ENCODE measurements at places on chromosomes 1 and 21. TPM values are rescaled to one million over a fixed set of nuclear protein-coding genes. Genes with fewer than 3 reads are reported as not detected.

DNA sequence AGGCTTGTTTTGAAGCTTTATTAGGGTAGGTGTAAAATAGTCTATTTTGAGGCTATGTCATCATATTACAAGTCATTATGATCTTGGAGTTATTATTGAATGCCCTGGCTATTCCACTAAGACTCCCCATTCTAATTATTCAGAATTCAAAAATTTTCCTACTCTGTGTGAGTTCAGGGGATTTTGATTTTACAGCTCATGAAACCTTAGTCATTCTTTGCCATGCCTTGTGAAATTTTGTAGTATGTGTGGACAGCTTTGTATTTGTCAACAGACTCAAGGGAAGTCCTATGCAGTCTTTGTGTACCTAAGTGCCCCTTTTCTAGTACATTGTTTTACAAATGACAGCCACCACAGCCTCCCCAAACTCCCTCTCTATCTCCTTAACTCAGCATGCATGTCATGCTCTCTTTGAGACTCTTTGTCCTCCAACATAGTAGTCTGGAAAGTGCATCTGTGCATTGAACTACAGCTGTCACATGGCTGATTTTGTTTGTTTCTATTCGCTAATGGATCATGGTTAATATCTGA, 28.0 kb downstream of the CD1D start:
- DNase-seq, result no peak
- no peaks in the 10 kb centered on the region for H3K27me3 ChIP-seq
- H3K4me3 ChIP-seq, result no peak overlapping the region
- H3K4me1 ChIP-seq, result peaks cover 6% of the 10 kb centered on the region

TRMT13 gene
- 27.2 TPM for total RNA-seq

GRCh38 chr21:42841156-42841915, 38.0 kb downstream of the WDR4 start:
- H3K4me3 ChIP-seq, result no peak overlapping the region
- H3K4me1 ChIP-seq, result no peaks in the 10 kb centered on the region
- H3K27ac ChIP-seq, result no peak overlapping the region
- H3K27me3 ChIP-seq, result no peaks in the 10 kb centered on the region

- no peaks in the 10 kb centered on the region for H3K36me3 ChIP-seq
- no peak overlapping the region for H3K4me3 ChIP-seq
- no peak for DNase-seq
Observed at GRCh38 chr1:26956321-26956720, 3.9 kb downstream of the KDF1 start.

- H3K36me3 ChIP-seq, result no peaks in the 10 kb centered on the region
- no peaks in the 10 kb centered on the region for H3K4me1 ChIP-seq
- no peaks in the 10 kb centered on the region for H3K27me3 ChIP-seq
- no peak for DNase-seq
Observed at GRCh38 chr1:26583646-26584485, 54.3 kb downstream of the RPS6KA1 start.

SZRD1 gene
- 216 TPM for total RNA-seq

DNA sequence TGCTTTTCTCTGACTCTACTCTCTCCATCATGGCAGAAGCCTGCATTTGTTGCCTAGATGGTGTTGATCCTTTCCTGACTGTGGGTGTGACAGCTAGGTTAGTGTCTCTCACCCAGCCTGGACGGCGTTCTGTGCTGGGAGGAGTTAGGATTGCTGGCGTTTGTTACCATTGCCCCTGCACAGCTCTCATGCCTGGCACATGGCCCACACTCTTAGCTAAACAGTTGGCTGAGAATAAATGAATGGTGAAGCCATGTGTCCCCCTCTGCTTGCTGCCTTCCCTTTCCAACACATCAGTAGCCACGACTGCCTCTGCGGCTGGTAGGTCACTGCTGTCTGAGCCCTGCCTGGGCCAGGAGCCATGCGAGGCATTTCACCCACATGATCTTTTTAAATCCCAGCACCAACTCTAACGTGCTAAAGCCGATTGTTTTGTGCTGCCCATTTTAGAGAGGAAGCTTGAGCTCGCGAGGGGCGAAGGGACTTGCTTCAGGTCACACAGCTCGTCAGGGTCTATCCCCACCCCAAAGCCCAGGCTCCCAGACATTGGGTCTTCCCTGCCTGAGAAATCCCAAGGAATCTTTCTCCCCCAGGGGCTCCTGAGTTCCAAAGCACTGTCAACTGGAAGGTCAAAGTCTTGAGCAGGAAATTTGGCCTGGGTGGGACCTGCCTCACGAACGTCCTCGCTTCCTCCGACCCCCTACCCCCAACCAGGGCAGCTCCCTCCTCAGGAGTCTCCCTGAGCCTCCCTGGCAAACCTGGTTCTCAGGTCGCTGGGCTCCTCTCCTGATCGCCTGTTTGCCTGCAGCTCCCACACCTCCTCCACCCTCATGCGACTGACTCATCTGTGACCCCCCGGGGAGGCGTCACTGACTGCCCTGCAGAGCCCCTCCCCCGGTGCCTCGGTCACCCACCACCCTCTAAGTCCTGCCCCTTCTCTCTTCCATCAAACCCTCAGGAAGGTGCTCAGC, 271.7 kb upstream of the C1orf174 start:
- H3K4me1 ChIP-seq, result no peaks in the 10 kb centered on the region
- DNase-seq, result no peak

GRCh38 chr21:33189824-33190223, 39.9 kb upstream of the IFNAR2 start:
- peaks cover 26% of the 10 kb centered on the region for H3K4me1 ChIP-seq
- H3K36me3 ChIP-seq, result no peaks in the 10 kb centered on the region
- DNase-seq, result no peak
- H3K27ac ChIP-seq, result no peak overlapping the region
- H3K27me3 ChIP-seq, result no peaks in the 10 kb centered on the region

TIE1 gene
- total RNA-seq, result 0.31 TPM

GRCh38 chr1:221440658-221441057, 301.2 kb downstream of the DUSP10 start:
- no peak overlapping the region for H3K4me3 ChIP-seq
- DNase-seq, result no peak
- no peak overlapping the region for H3K27ac ChIP-seq
- H3K36me3 ChIP-seq, result no peaks in the 10 kb centered on the region
- no peaks in the 10 kb centered on the region for H3K27me3 ChIP-seq
- peaks cover 10% of the 10 kb centered on the region for H3K4me1 ChIP-seq

GRCh38 chr1:81920245-81920740, 119.6 kb downstream of the ADGRL2 start:
- H3K27ac ChIP-seq, result no peak overlapping the region
- no peak overlapping the region for H3K4me3 ChIP-seq
- no peaks in the 10 kb centered on the region for H3K36me3 ChIP-seq
- DNase-seq, result no peak
- no peaks in the 10 kb centered on the region for H3K4me1 ChIP-seq

HENMT1 gene
- 31.3 TPM for total RNA-seq

GRCh38 chr1:187313115-187313514, 484.4 kb downstream of the PLA2G4A start:
- H3K27me3 ChIP-seq, result no peaks in the 10 kb centered on the region
- H3K27ac ChIP-seq, result no peak overlapping the region
- H3K4me1 ChIP-seq, result no peaks in the 10 kb centered on the region
- no peak overlapping the region for H3K4me3 ChIP-seq
- no peak for DNase-seq

IGSF3 gene
- total RNA-seq, result 2.0 TPM

- H3K27ac ChIP-seq, result peak overlapping the region; percentile 78
- H3K36me3 ChIP-seq, result no peaks in the 10 kb centered on the region
- no peak for DNase-seq
- H3K4me3 ChIP-seq, result peak overlapping the region; percentile 46
- H3K27me3 ChIP-seq, result no peaks in the 10 kb centered on the region
- H3K4me1 ChIP-seq, result peaks cover 46% of the 10 kb centered on the region
Observed at GRCh38 chr21:46459024-46459355, 299 bp downstream of the DIP2A start.

- no peaks in the 10 kb centered on the region for H3K4me1 ChIP-seq
- DNase-seq, result no peak
- H3K36me3 ChIP-seq, result no peaks in the 10 kb centered on the region
- no peak overlapping the region for H3K27ac ChIP-seq
- H3K4me3 ChIP-seq, result no peak overlapping the region
- H3K27me3 ChIP-seq, result no peaks in the 10 kb centered on the region
Observed at GRCh38 chr1:185914089-185914488, 179.9 kb downstream of the HMCN1 start.

DNA sequence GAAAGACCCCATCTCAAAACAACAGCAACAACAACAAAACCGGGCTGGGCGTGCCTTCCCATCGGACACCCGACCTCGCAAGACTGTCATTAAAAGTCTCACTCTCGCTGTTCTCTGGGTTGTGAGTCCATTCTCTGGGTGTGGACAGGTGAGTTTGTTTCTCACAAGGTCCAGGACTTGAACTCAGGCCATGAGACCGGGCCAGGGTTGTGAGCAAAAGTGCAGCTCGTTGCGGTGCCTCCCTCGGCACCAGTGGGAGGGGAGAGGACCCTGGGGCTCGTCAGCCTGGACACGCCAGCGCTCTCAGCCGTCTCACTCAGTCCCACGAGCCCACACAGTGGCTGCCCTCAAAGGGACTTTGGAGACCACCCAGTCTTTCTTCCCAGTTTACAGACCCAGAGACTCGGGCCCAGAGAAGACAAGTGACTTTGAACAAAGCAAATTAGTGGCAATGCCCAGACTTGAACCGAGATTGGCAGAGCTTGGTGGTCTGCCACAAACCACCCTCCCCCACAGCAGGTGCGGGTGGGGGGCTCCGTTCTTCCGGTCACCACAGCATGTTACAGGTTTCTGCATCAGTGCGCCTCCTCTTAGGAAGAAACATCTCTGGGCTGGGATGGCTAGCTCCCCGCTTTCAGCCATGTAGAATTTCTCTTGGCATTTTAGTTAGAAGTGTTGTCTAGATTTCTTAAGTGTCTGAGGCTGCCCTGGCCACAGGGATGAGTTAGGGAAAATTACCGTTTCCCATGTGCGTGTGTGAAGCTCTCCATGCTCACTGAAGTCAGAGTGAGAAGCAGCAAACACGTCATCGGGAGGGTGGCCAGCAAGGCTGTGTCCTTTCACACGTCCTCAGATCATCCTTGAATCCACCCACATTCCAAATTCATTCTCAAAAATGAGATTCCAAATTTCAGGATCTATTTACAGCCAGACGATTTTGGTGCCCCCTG, 28.3 kb downstream of the LRRC3 start:
- H3K27ac ChIP-seq, result no peak overlapping the region
- H3K36me3 ChIP-seq, result no peaks in the 10 kb centered on the region
- DNase-seq, result no peak
- H3K4me3 ChIP-seq, result no peak overlapping the region
- H3K27me3 ChIP-seq, result no peaks in the 10 kb centered on the region
- peaks cover 9% of the 10 kb centered on the region for H3K4me1 ChIP-seq

AGRN gene
- total RNA-seq, result 7.1 TPM

DNA sequence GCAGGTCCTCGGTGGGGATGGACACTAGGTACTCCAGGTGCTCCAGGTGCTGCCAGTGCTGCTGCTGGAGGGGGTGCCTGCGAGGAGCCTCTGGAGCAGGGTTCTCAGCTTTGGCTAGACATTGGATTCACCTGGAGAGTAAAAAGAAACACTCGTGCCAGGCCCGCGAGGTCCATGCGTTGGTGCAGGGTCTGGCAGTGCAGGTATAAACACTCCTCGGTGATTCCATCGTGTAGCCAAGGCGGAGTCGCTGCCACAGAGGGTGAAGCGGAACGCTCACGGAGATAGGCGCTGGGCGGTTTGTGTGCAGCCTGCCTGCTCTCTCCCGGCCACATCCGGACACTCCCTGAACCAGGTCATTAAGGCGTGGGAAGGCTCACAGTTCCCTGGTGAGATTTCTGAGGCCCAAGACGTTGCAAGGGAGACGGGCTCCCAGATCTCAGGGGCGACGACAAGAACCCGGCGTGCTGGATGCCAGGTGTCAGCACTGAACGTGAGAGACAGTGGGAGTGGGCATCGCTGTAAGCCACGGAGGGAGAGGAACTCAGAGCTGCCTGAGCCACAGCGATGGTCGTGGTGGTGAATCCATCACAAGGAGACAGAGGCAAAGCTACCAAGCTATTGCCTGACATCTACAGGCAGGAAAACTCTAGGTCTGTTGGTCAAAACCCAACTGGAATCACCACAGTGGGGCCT, 17.2 kb upstream of the SUMO3 start:
- no peak overlapping the region for H3K27ac ChIP-seq
- no peak overlapping the region for H3K4me3 ChIP-seq
- no peaks in the 10 kb centered on the region for H3K27me3 ChIP-seq
- no peaks in the 10 kb centered on the region for H3K4me1 ChIP-seq
- DNase-seq, result no peak

DNA sequence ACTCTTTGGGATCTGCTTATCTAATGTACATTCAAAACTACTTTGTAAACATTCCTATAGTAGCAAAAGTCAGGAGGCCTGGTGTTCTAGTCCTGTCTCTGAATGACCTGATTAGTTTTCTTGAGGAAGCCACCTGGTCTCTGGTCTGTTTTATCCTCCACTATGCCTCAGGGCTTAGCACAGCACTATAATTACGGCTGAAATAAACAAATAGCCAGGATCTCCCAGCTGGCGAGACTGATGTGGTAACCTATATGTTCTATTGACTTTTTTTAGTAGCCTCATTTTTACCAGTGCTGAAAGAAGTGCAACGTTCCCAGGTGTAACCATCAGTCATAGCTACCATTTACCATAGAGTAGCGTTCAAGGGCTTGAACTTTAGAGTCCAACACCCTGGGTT, 24.2 kb upstream of the RPL11 start:
- no peak overlapping the region for H3K4me3 ChIP-seq
- H3K36me3 ChIP-seq, result no peaks in the 10 kb centered on the region
- no peak for DNase-seq
- H3K27ac ChIP-seq, result no peak overlapping the region

AMPD1 gene
- total RNA-seq, result not detected

DNA sequence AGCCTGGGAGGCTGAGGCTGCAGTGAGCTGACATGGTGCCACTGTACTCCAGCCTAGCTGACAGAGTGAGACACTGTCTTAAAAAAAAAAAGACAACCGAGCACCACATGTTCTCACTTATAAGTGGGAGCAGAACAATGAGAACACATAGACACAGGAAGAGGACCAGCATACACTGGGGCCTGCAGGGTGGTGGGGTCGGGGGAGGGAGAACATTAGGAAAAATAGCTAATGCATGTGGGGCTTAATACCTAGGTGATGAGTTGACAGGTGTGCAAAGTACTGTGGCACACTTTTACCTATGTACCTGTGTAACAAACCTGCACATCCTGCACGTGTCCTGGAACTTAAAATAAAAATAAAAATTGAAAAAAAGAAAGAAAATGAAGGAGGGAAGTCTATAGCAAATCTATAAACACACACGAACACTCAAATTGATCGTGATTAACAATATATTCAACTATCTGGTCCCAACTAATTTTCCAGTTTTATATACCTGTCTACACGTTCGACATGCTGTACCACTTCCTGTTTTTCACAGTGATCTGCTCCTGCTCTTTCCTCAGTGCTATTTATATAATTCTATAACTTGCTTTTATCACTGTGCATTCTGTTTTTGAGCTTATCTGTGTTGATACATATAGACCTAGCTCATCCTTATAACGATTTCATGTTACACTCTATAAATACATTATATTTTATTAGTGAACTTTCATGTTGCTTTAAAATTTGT, 27.2 kb downstream of the AK5 start:
- H3K4me1 ChIP-seq, result peaks cover 36% of the 10 kb centered on the region
- DNase-seq, result no peak
- no peak overlapping the region for H3K27ac ChIP-seq
- H3K4me3 ChIP-seq, result no peak overlapping the region
- H3K36me3 ChIP-seq, result no peaks in the 10 kb centered on the region

- no peaks in the 10 kb centered on the region for H3K4me1 ChIP-seq
- no peak overlapping the region for H3K27ac ChIP-seq
- H3K36me3 ChIP-seq, result no peaks in the 10 kb centered on the region
- no peak overlapping the region for H3K4me3 ChIP-seq
- DNase-seq, result no peak
Observed at GRCh38 chr1:178055779-178056471, 38.0 kb upstream of the RASAL2 start.

KCND3 gene
- total RNA-seq, result not detected

OR2L2 gene
- total RNA-seq, result not detected

Measured in CD8-positive, alpha-beta memory T cell (primary cell).